ENCODE measurements at places on chromosomes 7 and 10. TPM values are rescaled to one million over a fixed set of nuclear protein-coding genes. Genes with fewer than 3 reads are reported as not detected.

- H3K27ac ChIP-seq = no peak overlapping the region
- DNase-seq = no peak
- no peaks in the 10 kb centered on the region for H3K4me1 ChIP-seq
- no peak overlapping the region for H3K4me3 ChIP-seq
Measured at GRCh38 chr7:146314962-146315361, 198.4 kb downstream of the CNTNAP2 start.

GRCh38 chr10:108147346-108147745, 982.8 kb upstream of the SORCS1 start:
- H3K36me3 ChIP-seq = no peaks in the 10 kb centered on the region
- no peak overlapping the region for H3K27ac ChIP-seq
- DNase-seq = no peak
- no peaks in the 10 kb centered on the region for H3K4me1 ChIP-seq

GRCh38 chr7:146948703-146949102, 832.1 kb downstream of the CNTNAP2 start:
- DNase-seq = no peak
- H3K27ac ChIP-seq = no peak overlapping the region
- no peaks in the 10 kb centered on the region for H3K27me3 ChIP-seq
- H3K4me1 ChIP-seq = no peaks in the 10 kb centered on the region
- H3K36me3 ChIP-seq = no peaks in the 10 kb centered on the region
- no peak overlapping the region for H3K4me3 ChIP-seq

DNA sequence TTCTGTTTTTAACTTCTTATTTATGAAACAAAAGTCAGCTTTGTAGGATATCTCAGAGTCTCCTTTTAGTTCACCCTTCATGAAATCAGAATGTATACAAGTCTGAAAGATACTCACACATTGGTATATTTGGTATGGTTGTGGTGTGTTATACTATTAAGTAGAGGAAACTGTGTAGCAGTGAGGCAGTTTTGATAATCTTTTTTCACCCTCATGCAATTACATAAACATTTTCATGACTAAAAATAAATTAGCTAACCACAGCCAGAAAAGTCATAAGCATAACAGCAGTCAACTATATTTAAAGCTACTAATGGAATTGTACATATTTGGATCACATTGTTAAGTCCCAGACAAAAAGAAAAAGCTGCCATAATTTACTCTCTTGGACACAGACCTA, 62.1 kb downstream of the FAM185A start:
- no peaks in the 10 kb centered on the region for H3K27me3 ChIP-seq
- no peaks in the 10 kb centered on the region for H3K36me3 ChIP-seq
- H3K27ac ChIP-seq = no peak overlapping the region
- no peak for DNase-seq
- peaks cover 3% of the 10 kb centered on the region for H3K4me1 ChIP-seq
- H3K4me3 ChIP-seq = no peak overlapping the region

GRCh38 chr10:100710151-100710871, 35.1 kb upstream of the PAX2 start:
- no peaks in the 10 kb centered on the region for H3K27me3 ChIP-seq
- no peaks in the 10 kb centered on the region for H3K36me3 ChIP-seq
- no peaks in the 10 kb centered on the region for H3K4me1 ChIP-seq
- no peak for DNase-seq
- no peak overlapping the region for H3K4me3 ChIP-seq

GRCh38 chr7:120856198-120856597, 1.7 kb downstream of the TSPAN12 start:
- no peak for DNase-seq
- H3K36me3 ChIP-seq = no peaks in the 10 kb centered on the region
- H3K4me3 ChIP-seq = peak overlapping the region; percentile 62

The PAXIP1 gene
- 22.5 TPM for total RNA-seq

The PLAU gene
- total RNA-seq = 15.3 TPM

The LIPM gene
- total RNA-seq = not detected
